Kidney epithelial cell (primary cell): ENCODE measurements at places on chromosomes 6 and 20. TPM values are rescaled to one million over a fixed set of nuclear protein-coding genes. Genes with fewer than 3 reads are reported as not detected.

GRCh38 chr6:143195349-143195845, 134.7 kb downstream of the AIG1 start:
- no peak for DNase-seq

Gene FAM162B
- 0.14 and 0.25 TPM in 2 replicates for total RNA-seq

DNA sequence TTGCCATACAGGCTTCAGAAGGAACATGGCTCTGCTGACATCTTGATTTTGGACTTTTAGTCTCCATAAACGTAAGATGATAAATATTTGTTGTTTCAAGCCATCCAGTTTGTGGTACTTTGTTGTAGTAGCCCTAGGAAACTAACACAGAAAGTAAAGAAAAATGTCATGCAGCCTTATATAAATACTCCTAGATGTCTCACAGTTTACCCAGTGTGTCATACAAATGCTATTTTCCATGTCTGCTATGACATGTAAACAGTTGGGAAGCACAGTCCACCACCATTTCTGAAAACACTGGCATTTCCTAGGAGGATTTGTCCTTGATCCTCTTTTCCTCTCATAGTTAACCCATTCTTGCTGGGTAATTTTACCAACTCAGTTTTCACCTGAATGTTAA, 30.6 kb upstream of the ME1 start:
- DNase-seq, result no peak

- no peak for DNase-seq
Measured at GRCh38 chr6:136783495-136784270, 8.6 kb downstream of the MAP3K5 start.
